Left renal pelvis (tissue), 4 donors: ENCODE measurements at places on chromosomes 3 and 15. TPM values are rescaled to one million over a fixed set of nuclear protein-coding genes. Genes with fewer than 3 reads are reported as not detected.

DNA sequence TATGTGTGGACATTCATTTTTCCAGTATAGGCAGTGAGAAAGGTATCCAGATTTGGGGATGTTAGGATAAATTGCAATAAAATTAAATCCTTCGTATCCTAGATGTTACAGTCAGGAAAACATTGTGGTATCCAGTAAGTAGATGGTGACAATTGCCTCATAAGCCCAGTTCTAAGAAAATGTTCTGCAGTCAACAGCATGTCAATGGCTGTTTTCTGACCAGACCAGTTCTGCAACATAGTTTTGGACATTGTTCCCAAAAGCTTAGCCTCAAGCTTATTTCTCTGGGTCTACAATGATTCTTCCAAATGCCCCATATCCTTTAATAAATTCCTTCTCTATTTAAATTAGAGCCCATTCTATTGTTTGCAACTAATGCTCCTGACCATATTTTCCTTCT is 480.7 kb downstream of the FHIT start:
- DNase-seq, result peak; percentile 27

- no peak for DNase-seq
These were observed 2.3 kb downstream of the SERP1 start for GRCh38 chr3:150544041-150544440.

Gene SLC12A1
- 433 TPM for polyA plus RNA-seq

DNA sequence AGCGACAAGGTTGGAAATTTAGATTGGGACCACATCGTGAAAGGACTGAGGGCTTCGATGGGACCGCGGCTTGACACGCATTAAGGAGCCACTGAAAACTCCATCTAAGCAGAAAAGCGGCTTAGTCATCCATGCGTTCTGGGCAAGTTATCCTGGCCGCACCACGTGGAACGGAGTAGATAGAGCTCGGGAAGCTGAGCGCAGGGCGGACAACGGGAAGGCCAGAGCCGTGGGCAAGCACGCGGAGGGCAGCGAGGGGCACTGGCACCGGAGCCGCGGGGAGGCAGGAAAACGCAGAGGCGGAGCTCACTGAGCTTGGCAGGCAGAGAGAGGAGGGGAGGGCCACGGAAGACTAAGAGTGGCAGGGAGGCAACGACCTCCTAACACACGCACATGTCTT is 61.3 kb upstream of the VGLL4 start:
- no peak for DNase-seq

GRCh38 chr3:22977650-22978289 is 225.4 kb upstream of the UBE2E2 start:
- DNase-seq, result no peak

GRCh38 chr3:170368921-170369320 is 11.4 kb downstream of the SKIL start:
- DNase-seq, result no peak
